ENCODE measurements at places on chromosomes 3 and 15.

DNA sequence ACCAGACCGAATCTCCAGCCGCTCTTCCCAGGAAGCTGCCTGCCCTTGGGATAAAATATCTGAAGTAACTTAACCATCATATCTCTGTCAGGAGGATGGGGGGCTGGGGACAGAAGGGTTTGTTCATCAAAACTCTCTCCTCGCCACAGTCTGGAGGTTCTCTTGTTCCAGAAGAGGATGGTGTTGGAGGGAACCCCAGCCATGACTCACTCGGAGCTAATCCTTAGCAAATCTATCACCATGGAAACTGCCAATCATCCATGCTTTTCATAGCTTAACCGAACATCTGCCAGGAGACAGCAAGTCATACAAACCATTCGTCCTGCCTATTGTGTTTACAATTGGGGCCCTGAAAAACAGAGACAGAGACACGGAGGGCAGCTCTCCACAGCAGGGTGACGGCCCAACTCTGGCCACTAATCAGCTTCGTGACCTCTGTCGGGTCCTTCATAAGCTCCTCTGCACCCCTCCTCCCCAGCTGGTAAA is 73.8 kb upstream of the HEG1 start:
- peak; percentile 63 for DNase-seq

GRCh38 chr3:155641956-155642355 is 102.9 kb downstream of the PLCH1 start:
- DNase-seq: no peak

- DNase-seq: peak; percentile 3
These were observed 47.4 kb downstream of the TMEM266 start for GRCh38 chr15:76107169-76107568.

- no peak for DNase-seq
These were observed 235.3 kb downstream of the CDIN1 start for GRCh38 chr15:36814708-36815107.

- no peak for DNase-seq
These were observed 32.4 kb downstream of the C3orf80 start for GRCh38 chr3:160257606-160258005.

GRCh38 chr3:162332344-162332743 is 835.7 kb downstream of the OTOL1 start:
- DNase-seq: no peak

DNA sequence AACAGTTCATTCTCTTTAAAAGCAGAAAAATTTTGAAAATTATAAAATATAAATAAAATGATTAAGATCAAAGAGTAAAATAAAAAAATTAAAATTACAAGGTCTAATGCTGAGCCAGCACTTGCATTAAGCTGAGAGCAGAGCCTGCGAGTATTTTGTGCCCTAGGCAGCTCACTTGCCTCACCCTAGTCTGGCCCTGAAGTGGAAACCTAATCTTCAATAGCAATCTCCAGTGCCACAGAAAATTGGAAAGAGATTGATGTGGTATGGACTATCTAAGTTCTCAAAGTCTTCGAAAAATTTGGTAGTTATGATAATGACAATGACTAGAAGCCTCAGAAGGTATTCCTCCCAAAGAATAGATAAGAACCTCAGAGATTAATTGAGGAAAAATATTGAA is 459.4 kb upstream of the CBLB start:
- no peak for DNase-seq

GRCh38 chr3:112117841-112118571 is 15.0 kb downstream of the GCSAM start:
- DNase-seq: no peak

GRCh38 chr3:149307435-149307783 is 26.0 kb downstream of the TM4SF18 start:
- DNase-seq: no peak

Data from kidney glomerular epithelial cell (primary cell).